Left lung (tissue), 14 donors: ENCODE measurements at places on chromosomes 3 and 15. TPM values are rescaled to one million over a fixed set of nuclear protein-coding genes. Genes with fewer than 3 reads are reported as not detected.

Gene AP3B2
- 2.6 TPM for polyA plus RNA-seq

Gene FANCD2OS
- polyA plus RNA-seq = not detected

Gene MORC1
- not detected for polyA plus RNA-seq

Gene RUVBL1
- 46.8 TPM for polyA plus RNA-seq

Gene SPTBN5
- 0.91 TPM for polyA plus RNA-seq

Gene CNTN6
- polyA plus RNA-seq = 7.4 TPM

Gene CLRN1
- not detected for polyA plus RNA-seq

Gene DLL4
- polyA plus RNA-seq = 22.3 TPM

GRCh38 chr15:96320703-96321638 is 9.5 kb upstream of the NR2F2 start:
- DNase-seq = peak; percentile 56

DNA sequence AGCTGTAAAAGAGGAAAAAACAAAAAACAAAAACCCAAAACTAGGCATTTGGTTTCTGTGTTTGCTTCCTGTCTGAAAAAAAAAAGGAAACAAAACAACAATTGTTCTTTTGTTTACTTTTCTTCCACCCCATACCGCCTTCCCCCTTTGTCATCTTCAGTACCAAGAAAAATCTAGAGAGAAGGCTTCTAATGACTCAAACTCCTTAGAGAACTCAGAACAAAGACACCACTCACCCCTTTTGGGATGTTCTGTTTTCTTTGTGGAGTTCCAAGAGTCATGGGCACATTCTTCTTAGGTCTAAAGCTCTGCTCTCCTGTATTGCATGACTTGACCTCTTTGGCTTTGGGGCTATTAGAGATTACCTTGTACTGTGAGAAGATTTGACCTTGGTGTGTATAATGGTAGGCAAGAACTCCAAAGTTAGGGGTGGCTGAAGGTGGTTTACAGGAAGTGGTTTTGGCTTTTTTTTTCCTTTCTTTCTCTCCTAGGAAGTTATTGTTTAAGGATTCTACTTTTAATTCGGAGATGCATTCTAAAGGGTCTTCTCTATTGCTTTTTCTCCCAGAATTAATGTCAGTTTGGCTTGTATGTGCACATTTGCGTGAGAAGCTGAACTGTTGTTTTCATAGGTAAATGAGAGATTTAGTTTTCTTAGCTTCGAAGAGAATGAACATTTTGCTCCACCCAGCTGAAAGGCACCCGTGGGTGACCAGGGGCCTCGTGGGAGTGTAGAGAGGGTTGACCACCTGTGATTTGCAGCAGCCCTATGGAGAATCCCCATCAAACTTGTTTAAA is 39.5 kb upstream of the ZBTB20 start:
- no peak for DNase-seq

GRCh38 chr15:80386151-80386550 is 18.0 kb upstream of the ARNT2 start:
- DNase-seq = no peak

DNA sequence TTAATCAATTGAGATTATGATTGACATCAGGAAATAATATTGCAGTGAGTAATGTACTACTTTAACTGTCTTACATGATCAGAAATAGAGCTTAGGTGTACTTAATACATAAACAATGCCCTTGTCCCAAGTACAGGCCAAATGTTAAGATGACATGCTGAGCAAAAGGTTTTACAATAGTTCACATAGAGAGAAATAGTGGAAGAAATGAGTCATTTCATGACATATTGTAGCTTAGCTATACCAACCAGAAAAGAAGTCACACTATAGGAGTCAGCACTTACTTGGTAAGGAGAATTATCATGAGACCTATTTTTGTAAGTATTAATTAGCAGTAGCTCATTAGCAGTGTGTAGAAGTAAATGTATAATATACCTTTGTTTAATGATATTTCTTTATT is 96.4 kb upstream of the NANOGP8 start:
- no peak for DNase-seq

GRCh38 chr3:30198162-30198561 is 408.2 kb upstream of the TGFBR2 start:
- DNase-seq = no peak

DNA sequence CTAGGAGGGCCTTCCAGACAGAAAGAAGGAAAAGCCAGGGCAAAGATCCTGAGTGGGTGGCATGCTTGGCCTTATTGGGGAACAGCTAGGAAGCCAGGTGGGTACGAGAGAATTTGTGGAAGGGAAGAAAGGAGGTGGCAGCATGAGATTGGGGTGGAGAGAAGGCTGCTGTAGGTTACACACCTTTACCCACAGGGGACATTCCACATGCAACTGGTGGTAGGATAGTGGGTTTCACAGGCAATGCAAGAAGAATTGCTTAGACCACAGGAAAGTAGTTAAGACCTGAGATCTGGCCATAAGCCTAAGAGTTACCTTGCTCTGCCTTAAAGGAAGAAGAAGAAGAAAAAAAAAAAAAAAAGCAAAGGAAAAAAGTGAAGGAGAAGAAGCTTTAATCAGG is 19.8 kb downstream of the ANP32A start:
- DNase-seq = no peak

DNA sequence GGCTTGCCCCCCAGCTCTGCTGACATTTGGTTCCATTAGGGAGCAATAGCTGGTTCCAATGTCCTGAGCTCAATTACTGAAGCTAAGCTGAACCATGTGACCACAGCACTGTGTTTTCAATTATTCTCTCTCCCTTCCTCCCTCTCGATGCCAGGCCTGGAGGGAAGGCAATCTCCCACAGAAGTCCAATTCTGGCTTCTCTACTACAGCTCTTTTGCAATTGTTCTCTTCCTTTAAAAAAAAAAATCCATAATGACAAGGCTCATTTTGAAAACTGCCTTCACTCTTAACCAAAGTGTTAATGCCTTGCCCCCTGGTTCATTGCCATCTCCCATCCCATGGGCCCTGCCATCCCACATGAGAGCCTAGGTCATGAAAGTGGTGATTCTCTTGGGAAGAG is 24.8 kb downstream of the IL16 start:
- no peak for DNase-seq

- no peak for DNase-seq
These were observed 9.2 kb downstream of the SNAP23 start for GRCh38 chr15:42504631-42505030.

DNA sequence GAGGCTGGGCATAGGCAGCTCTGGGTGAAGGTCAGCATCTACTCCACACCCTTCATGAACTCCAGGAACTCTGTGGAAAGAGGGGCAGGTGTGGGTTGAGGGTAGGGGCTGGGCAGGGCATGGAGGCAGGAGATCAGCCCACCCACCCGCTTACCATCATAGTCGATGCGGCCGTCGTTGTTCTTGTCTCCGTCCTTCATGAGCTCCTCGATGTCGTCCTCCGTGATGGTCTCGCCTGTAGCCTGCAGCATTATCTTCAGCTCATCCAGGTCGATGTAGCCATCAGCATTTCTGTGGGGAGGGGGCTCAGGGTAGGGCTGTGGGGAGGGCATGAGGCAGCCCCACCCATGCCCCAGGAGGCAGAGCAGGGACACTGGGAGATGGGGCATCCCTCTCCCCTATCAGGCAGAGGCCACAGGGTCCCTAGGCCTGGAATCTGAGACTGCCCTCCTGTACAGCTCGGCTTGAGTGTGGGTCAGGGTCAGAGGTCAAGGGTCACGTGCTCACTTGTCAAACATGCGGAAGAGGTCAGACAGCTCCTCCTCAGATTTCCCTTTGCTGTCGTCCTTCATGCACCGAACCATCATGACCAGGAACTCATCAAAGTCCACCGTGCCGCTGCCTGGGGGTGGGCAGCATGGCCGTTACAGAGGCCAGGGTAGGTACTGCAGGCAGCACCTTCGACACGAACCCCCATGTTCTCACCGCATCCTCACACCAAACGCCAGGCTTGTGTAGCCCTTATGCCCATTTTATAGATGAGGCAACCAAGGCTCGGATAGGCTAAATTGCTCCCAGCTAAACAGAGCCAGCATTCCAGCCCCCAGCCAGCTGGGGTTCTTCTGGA is 2.4 kb downstream of the TNNC1 start:
- no peak for DNase-seq

GRCh38 chr3:182108371-182108770 is 396.6 kb downstream of the SOX2 start:
- DNase-seq = no peak

DNA sequence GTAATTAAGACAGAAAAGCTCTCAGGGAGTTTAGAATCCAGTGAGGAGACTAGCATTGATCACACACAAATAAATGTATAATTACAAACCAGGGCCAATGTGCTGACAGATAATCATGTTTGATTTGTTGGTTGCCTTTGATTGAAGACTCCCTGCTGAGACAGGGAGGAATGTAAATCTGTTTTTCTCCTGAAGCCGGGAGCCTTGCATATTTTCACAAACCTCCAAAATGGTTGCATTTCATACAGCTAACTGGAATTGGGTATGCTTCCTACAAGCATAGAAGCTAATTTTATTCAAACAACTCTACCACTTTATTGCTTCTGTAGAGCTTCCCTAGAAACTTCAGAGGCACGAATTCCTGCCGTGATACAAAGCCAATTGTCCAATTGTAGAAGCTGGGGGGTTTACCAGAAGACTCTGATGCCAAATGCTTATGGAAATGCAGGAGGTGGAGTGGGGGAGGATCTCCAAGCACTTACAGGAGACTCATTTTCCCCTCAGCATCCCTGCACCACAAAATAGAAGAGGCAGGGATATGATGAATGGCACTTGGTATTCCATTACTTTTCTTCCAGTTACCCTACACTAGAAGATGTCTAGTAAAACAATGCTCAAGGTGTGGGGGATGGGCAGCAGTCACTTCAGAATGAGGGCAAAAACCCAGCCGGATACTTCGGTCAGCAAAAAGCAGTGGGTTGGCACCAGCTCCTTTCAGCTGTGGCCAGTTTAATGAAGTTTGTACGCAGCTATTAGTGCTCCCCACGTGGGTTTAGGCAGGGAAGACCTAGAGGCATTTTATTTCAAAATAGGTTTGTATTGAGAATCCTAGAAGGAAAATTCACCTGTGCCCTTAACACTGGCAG is 11.4 kb upstream of the MEX3B start:
- no peak for DNase-seq

GRCh38 chr3:193620057-193620456 is 27.0 kb downstream of the OPA1 start:
- DNase-seq = no peak

- no peak for DNase-seq
These were observed 1187.1 kb downstream of the ROBO1 start for GRCh38 chr3:78580681-78581080.

DNA sequence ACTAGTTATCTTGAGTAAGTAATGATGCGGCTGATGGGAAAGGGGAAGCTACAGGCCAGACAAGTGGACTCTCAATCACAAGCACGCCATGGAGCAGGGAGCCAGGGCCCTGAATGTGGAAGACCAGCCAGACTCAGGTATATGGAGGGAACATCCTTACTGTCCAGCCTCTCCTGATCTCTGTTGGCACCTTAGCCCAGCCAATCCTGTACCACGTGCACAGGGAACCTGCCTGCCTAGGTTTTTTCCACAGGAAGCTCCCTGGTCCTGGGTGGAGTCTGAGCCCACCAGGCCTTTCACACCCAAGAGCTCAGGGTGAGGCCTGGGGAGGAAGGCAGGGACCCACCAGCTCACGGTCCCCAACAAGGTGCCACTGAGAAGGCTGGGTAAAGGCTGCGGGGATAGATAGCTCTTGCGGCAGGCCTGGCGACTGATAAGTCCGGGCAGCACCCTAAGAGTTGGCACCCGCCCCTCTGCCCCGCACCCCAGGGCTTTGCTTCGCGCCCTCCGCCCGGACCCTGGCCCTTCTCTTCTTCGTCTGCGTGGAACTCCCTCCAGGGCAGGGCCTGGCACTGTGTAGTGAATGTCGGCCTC is 933 bp upstream of the APEH start:
- no peak for DNase-seq

- no peak for DNase-seq
These were observed 1.7 kb upstream of the SLC4A7 start for GRCh38 chr3:27485866-27486265.

- no peak for DNase-seq
These were observed 246.7 kb downstream of the RORA start for GRCh38 chr15:60982249-60982910.

DNA sequence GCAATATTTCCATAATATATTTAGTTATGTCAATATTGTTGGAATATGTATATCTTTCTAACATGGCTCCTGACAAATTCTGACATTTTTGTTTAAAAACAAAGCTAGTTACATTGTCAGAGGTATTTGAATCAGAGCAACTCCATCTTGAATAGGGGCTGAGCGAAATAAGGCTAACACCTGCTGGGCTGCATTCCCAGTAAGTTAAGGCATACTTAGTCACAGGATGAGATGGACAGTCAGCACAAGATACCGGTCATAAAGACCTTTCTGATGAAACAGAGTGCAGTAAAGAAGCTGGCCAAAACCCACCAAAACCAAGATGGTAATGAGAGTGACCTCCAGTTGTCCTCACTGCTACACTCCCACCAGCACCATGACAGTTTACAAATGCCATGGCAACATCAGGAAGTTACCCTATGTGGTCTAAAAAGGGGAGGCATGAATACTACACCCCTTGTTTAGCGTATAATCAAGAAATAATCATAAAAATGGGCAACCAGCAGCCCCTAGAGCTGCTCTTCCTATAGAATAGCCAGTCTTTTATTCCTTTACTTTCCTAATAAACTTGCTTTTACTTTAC is 30.4 kb downstream of the RPL22L1 start:
- DNase-seq = no peak

DNA sequence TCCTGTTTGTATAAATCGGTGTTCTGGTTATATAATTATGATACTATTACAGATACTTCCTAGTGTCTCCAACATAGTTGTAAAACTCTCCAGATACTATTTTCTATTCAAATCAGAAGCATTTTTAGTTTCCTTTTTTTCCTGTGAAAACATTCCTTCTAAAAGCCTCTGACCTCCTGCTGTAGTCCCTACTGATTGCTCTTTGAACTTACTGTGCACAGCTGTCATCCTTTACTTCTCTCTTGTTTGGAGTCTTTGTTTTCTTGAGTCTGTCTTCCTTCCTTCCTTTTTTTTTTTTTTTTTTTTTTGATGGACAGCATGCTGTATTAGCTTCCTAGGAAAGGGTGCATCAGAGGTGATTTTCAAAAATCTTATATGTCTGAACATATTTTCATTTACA is 28.9 kb downstream of the NR2C2 start:
- no peak for DNase-seq

DNA sequence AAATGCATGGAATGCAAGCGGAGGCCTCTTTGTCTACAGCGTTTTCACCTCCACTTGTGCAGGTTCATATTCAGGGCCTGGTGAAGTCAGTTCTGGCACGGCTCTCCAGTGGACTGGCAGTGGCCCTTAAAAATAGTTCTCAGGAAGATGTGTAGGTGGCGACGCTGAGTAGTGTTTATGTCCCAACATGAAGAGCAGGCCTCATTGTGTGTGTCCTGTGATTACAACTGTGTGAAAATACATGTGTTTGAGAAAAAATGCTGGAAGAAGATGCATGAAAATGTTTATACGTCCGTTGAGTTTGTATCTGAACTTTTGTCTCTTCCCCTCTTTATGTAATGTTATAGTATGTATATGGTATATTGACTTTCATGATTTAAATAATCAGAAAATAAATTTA is 7.2 kb downstream of the LIPC start:
- no peak for DNase-seq

GRCh38 chr3:44039006-44039405 is 202.7 kb upstream of the TOPAZ1 start:
- no peak for DNase-seq

GRCh38 chr3:178437236-178437635 is 99.0 kb upstream of the KCNMB2 start:
- no peak for DNase-seq

- DNase-seq = no peak
These were observed 23.4 kb upstream of the AQP9 start for GRCh38 chr15:58114812-58115211.

GRCh38 chr15:73573037-73573436 is 60.2 kb downstream of the NPTN start:
- DNase-seq = no peak
